HFF-Myc (cell line): ENCODE measurements at places on chromosomes 7 and 10.
A peak's percentile ranks its signal among the peaks of the same experiment; 100 is the strongest.

DNA sequence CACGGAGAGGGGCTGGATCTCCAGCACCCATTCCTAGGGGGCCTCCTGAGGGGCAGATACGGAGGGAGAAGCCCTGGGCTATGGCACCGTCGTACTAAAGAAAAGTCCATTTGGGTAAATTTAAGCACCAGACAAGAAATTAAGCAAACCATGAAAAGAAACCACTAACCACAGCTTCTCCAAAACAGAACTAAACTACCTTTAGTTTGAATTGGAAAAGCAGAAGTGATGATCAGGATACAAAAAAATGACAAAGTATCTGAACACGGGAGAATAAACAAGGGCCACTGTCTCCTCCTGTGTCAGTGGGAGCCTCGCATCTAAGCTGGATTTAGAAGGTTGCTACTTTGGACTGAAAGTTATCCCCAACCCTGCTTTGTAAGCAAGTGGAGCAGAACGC is 69.1 kb downstream of the DIP2C start:
- no peak for DNase-seq

DNA sequence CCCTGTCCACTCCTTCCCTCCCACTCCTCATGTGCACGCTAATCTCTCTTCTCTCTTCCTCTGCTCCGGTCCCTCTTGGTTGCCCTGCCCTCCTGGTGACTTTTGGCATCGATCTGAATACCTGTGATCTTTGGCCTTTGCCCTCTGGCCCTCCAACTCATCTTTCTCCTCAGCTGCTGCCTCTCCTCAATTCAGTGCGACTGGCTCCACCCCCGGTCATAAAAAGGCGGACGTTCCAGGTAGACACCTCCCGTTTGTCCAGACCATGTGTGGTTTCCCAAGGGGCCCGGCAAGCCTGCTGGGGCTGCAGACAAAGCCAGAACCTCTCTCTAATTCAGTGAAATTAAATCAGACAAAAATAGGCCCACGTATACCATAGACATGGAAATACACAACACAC is 96.8 kb downstream of the COL13A1 start:
- DNase-seq: no peak

DNA sequence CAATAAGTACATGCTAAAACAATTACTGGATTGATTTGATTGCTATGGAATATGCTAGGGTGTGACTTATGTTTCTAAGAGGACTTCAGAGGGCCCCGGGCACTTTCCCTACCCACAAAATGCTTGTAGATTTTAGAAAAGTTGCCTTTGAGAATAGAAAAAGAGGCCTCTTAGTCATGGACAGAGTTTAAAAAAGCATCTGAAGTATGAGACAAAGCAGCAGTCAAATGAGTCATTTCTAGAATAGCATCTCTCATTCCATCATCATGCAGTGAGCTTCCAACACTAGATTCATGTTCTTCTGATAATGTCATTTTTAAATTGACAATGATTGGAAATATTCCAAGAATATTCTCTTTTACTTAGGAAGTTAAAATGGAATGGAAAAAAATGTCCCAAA is 675.1 kb upstream of the PCDH15 start:
- DNase-seq: no peak

DNA sequence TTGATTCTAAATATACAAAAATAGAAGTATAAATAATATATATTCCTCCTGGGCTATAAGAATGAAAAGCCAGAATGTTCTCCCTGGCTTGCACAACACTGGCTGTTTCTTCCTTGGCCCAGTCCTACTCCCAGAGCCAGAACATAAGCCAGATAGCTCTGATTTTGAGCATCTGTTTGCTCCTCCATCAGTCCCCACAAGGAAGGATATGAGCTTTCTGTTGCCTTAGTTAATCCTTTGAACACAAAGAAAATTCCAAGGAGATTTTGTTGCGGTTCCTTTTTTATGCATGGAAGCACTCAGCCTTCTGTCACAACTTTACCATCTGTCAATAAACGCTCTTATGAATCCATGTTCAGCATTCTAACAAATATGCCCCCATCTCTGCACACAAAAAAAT is 361.8 kb downstream of the IPMK start:
- DNase-seq: no peak

- DNase-seq: no peak
Observed at GRCh38 chr7:121330053-121330833, 1.4 kb downstream of the WNT16 start.

GRCh38 chr7:1579481-1580421 is 9.9 kb upstream of the PSMG3 start:
- no peak for DNase-seq

GRCh38 chr7:68958571-68958970 is 639.7 kb upstream of the AUTS2 start:
- DNase-seq: no peak

DNA sequence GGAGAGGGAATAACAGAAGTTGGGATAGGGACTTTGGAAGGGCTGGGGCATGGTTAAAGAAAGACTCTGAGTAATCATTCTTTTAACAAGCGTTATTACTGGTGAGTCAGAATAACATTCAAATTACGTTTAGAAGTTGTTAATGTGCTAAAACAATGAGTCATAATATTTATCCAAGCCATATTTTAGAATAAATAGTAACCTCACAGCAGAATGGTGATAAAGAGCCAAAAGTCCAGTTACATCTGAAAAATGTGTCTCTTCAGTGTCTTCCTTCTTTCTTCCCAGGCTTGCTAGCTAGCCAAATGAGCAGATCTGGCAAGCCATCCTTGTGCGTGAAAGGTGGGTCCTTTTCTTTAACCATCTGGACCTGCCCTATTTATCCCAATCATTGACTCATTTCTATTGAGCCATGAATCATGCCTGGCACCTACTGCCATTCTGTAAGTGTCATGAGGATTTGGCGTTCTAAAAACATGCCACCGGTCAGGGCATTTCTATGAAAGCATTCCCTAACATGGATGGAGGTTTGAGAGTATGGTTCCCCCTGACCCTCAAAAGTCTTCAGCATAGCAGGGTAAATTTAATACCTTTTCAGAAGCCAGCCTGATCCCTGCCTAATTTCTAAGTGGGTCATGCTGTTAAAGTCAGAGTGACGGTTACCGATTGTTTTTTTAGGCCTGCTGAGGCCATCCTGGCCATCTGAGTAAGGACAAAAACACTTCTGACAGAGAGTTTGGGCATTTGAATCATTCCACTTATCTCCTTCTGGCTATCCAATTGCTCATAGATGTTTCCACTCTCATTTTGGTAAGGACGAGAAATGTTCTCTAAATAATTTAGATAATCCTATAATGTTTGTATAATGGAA is 26.9 kb downstream of the MYPN start:
- peak; percentile 53 for DNase-seq

DNA sequence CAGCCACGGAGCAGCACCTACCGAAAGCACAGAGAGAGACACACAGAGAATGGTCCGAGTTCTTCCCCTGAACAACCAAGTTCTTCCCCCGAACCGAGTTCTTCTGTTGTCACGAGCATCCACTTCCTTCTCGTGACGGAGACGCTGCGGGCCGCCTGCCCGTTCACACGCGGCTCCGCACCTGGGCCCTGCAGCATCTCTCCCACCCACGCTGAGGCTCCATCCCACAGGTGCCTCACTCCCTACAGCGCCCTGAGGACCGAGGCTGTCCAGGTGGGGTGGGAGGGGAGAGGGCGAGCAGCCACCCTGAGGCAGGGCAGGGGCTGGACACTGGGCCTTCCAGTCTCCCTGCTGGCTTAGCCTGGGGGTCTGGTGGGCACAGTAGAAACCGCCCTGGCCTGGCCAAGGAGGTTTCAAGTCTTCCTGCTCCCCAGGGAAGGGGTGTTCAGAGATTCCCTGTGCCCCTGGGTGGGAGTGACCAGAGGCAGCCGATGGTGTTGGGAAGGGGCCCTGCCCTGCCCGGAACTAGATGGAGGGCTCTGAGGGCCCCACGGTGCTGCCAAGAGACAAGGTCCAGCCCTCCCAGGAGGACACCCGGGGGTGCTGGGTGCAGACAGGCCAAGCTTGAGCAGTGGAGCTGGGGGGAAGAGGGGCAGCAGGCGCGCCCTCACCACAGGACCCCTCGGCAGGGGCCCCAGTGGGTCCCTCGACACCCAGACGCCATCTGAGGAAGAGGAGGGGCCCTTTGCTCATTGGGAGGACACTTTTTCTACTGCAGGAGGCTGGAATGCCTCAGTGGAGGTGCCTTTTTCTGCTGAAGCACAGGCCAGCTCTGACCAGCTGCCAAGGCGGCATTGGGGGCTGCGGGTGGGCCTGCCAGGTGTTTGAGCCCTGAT is 5.2 kb upstream of the NKX6-2 start:
- DNase-seq: no peak

- DNase-seq: no peak
Observed at GRCh38 chr7:27031289-27032172, 64.3 kb downstream of the HOXA1 start.

DNA sequence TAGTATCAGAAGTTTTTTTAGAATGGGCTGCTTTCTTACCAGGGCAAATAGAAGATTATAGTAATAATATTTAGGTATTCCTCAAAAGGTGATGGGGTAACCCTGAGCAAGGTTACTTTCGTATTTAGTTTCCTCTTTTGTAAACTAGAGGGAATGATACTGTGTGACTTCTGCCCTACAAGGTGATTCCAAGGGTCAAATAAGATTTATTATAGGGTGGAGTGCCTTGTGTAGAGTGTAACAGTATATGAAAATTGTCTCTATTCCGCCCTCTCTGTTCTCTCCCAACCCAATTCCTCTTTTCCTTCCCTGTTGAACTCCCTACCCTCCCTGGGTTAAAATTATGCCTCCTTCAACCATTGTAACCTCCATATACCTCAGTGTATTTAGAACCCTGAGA is 5.3 kb downstream of the SLC35G1 start:
- DNase-seq: no peak

GRCh38 chr7:875476-876076 is 778 bp upstream of the GET4 start:
- DNase-seq: no peak

- DNase-seq: no peak
Observed at GRCh38 chr10:112953174-112954159, 3.4 kb downstream of the TCF7L2 start.

DNA sequence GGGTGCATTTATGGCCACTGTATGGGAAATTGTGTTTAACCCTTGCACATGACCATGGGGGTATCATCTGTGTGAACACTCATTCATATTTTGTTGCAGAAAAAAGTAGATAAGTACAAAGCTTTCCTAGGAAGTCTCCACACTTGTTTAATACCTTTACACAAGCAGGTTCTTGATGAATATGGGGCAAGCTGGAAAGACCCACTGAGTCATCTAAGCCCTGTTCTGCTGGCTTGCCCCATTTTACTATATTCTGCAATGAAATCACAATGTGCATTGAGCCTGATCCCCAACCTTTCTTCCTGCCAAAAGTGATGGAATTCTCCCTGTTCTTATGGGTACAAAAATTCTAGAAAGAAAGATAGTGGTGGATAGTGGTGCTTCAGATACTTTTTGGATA is 99.8 kb downstream of the CCDC71L start:
- DNase-seq: no peak

DNA sequence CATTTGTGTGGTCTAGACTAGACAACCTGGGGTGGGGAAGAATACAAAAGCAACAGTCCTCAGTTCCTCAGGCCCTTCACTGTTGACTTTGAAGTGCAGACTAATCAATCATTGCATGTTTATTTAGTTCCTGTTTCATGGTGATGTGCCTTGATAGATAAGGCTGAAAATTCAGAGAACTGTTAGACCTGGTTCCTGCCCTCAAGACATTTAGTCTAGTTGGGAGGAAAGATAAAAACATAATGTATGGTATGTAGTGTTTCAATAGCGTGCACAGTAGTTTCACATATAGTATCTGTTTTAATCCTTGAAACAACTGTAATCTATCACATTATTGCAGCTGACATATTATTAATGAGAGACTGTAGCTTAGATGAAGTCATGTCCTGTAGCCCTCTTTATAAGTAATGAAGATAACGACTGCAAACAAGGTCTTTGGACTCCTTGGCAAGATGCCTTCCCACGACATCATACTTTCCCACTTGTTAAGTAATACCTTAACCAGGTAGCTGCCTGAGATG is 124.0 kb downstream of the CELF2 start:
- no peak for DNase-seq

- DNase-seq: no peak
Observed at GRCh38 chr10:100782461-100783244, 37.3 kb downstream of the PAX2 start.

GRCh38 chr7:38632411-38632810 is 1.2 kb upstream of the AMPH start:
- no peak for DNase-seq

DNA sequence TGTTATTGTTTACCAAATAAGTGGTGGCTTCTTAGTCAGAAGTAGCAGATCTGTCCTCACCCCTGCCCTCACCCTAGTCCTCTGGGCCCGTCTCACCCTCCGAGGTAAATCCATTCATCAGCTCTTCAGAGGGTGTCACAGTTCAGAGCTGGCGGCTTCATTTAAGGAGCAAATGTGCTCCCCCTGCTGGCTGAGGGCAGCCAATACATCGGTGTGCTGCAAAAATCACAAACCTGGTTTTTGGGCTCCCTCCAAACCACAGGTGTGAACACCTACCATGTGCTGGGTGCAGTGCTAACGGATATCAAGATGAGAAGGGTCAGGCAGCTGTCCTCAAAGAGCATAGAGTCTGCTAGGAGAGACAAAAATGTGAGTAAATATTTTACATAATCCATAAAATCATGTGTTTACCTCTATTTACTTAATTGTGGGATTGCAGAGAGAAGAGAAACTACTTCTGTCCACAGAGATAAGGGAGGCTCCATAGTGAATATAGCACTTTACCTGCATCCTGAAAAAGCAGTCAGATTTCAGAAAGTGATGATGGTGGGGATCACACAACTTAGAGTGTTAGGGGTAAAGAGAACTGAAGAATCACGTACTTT is 15.5 kb upstream of the CRTAC1 start:
- peak; percentile 24 for DNase-seq
